Stimulated activated CD4-positive, alpha-beta T cell treated with anti-CD3 and anti-CD28 coated beads, TNF-alpha, amount 100 ng/mL, for 1 hour (primary cell): ENCODE measurements at places on chromosomes 4 and X.

- no peak for DNase-seq
These were observed 54.6 kb downstream of the CPZ start for GRCh38 chr4:8647094-8647570.

GRCh38 chrX:147377728-147378127 lies 534.0 kb upstream of the FMR1 start:
- DNase-seq = no peak

- DNase-seq = no peak
These were observed 74.4 kb downstream of the AFF1 start for GRCh38 chr4:87009095-87009648.

DNA sequence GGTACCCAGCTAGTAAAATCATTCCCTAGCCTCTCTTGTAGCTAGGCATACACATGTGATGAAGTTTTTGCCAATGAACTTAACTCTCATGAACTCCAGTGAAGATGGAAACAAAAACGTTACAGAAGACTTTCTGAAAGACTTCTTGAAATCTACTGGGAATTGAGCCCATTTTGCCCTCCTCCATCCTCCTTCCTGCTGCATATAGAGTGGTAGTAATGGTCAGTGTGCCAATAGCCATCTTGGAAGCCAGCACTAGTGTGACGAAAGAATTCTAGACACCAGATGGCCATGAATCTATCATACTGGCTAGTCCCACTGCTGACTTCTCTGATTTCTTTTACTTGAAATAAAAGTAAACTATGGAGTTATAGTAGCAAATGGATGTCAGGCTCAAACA lies 30.9 kb upstream of the PPA2 start:
- no peak for DNase-seq

DNA sequence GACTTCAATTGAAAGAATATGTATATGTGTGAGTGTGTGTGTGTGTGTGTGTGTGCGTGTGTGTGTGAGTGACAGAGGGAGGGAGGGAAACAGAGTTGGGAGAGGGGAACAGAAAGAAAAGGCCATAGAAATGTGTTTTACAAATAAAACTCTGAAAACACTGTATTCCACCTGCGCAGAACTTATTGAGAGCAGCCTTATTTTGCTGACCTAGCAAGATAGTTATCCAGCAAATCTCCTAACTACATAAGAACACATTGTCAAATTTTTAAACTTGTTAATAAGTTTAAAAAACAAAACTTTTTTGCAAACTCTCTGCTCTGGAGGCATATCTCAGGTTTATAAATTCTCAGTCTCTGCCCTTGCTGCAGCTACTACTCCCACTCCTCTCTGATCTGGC lies 217.9 kb upstream of the NOCT start:
- DNase-seq = no peak

- DNase-seq = no peak
These were observed 44.5 kb upstream of the PGRMC2 start for GRCh38 chr4:128332081-128332480.

DNA sequence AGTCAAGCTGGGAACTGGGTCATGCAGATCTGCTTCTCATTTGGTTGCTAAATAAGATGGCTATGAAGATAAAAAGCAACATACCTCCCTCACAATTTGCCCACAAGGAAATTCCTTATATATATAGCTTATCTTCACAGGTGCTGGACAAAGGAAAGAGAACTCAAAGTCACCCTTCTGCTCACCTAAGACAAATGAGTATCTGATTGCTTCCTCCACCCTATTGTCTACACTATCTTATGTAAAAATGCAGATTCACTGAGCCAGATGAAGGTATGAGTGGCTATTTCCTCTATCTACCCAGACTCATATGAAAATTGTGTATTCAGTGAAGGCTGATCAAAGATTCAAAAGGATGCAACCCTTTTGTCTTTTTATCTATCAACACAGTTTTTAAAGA lies 50.8 kb downstream of the CHM start:
- DNase-seq = no peak

- DNase-seq = no peak
These were observed 30.1 kb downstream of the EGFL6 start for GRCh38 chrX:13599491-13599890.

DNA sequence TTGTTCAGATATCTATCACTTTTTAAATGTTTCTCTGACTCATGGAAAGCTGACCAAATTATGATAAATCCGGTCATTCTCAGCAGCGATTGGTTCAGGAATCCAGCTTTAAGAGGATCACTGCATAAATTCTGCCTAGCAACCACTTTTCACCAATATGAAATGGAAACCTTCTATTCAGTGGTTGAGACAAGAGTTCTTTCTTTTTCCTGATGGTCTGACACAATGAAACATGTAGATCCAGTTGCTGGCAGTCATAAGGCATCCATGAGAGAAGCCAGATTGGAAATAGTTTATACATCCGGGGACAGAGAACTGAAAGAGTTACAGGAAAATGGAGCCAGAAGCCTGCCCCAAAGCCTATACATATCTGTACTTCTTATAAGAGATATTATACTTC lies 27.2 kb downstream of the MAB21L2 start:
- no peak for DNase-seq

DNA sequence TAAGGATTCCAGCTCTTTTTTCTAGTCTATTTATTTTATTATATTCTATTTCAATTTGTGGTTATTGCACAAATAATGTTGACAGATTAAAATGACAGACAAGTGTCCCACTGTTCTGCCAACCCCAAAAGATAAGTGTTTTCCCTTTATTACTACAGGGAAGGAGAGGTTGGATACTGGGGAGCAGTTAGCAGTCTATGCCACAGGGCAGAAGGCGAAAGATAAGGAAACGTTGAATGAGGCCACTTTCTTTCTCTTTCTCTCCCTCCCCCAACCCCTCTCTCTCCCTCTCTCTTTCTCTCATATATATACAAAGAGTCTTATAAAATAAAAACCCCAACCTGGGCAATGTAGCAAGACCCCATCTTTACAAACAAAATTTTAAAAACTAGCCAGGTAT lies 31.6 kb downstream of the SLC9A6 start:
- DNase-seq = no peak

DNA sequence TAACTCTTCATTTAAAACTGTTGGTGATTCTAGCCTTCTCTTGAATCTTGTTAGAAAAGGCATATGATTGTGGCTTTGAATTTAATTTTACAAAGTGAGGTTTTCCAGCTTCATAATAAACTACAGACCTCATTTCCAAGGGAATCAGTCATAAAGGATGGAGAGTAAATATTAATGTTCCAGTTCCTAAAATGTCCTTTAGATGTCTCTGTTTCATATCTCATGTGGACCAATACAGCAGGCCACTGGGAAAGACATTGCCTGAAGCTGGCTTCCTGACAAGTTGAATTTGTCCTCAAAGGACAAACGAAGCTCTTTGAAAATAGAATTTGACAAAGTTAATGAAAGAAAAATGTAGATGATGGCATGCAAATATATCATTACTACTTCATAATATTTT lies 125.4 kb downstream of the ZNF330 start:
- no peak for DNase-seq

DNA sequence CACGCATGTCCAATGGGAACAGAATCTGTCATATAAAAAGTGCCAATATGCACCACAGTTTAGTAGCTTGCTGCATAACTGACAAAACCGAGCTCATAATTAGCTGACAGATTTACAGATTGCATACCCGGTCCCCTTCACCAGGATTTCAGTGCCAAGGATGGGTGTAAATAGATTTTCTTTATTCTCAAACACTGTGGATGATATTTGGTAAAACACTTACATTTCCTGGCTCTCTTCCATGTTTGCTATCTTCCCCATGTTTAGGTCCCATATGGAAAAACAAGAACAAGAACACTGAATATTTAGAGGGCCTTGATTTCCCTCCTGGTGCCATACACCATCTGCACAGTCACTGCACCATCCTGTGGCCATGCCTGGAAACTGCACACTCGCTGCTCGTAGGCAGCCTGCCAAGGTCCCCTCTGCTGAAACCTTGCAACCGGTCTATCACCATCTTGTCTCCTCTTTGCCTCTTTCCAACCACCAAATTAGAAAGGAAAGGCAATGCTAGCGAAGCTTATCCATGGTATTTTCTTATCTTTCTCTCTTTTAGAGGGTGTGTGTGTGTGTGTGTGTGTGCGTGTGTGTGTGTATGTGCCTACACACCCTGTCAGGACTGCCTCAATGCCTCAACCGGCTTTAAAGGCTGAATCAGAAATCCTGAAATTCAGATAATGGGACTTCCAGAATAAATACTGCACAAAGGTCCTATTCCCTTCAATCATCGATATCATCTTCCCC lies 124.2 kb upstream of the MBNL3 start:
- DNase-seq = no peak

DNA sequence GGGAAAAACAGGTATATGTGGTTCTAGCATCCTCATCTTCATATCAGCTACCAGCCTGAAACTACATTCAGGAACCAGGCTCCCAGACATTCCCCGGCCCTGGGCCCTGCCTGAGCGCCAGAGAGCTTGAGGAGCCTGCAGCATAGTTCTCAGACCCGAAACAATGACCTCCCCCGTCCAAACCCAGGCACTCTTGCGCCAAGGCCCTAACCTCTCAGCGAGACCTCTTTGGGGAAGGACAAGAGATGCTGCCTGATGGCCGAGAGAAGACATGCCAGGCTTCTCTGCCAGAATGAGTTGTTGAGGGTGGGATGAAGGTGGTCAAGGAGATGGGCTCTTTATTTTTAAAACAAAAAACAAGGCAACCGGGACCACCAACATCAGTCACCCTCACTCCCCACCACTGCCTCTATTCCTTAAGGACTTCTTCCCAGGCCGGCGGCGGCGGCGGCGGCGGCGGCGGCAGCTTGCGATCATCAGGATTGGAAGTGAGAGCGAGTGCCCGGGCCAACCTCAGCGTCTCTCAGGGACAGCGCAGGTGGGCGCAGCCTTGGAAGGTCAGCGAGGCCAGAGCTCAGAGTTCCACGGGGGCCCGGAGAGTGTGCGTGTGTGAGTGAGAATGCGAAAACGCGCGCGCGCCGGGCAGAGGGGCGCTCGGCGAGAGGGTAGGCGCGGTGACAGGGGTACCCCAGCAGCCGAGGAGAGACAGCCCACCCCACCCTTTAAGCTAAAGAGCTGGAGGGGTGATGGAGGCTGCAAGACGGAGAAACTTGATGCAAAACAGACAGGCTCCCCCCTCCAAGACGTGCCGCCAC lies 601 bp downstream of the INPP4B start:
- no peak for DNase-seq

- no peak for DNase-seq
These were observed at the start of gene MAGED2 for GRCh38 chrX:54807524-54808108. Gene MAGED2 (plus strand): TSS chrX:54807745. CDS start chrX:54809332, 1,587 bp downstream.

- no peak for DNase-seq
These were observed 611.4 kb downstream of the KCTD8 start for GRCh38 chr4:43837171-43837570.

GRCh38 chr4:95494186-95494585 lies 54.6 kb downstream of the UNC5C start:
- no peak for DNase-seq

GRCh38 chr4:86891762-86892635 lies at the start of gene C4orf36:
Gene C4orf36 (minus strand): TSS chr4:86892422. CDS start chr4:86891520, 902 bp downstream.
- peak; percentile 5 for DNase-seq

DNA sequence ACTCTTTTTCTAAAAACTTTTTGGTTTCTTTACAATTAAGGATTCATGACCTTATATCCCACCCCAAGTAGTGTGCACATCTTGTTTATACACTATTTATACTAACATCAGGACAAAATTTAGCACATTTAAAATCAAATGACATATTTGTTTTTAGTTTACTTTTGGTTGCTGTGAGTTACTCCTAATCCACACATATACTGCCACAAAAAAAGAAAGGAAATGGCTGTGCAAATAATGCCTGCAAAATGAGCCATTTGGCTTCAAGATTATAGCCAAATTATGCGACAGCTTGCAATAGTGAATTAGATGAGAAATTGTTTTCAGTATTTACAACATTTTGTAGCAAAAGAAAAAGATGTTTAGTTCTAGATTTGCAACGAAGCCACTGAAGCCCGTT lies 10.4 kb upstream of the ARHGEF38 start:
- no peak for DNase-seq

DNA sequence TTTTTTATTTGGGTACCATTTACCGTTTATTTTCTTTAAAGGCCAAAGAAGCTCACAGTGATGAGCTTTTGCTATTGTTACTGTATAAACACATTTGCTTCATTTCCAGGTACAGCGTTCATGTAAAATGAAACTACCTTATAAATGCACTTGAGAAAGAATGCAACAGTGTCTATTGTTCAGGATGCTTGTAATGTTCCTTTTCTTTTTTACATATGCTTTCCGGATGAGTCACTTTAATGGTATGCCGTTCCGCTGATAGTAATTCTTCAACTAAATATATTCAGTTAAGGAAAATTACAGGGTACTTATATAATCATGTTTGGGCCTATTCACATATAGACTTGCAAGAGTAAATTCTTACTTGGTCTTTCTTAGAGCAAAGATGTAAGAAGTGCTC lies 354.9 kb downstream of the RPA4 start:
- no peak for DNase-seq

- no peak for DNase-seq
These were observed 1559.6 kb downstream of the TECRL start for GRCh38 chr4:62849696-62850095.

GRCh38 chr4:24527371-24527770 lies 57.0 kb downstream of the DHX15 start:
- DNase-seq = no peak

DNA sequence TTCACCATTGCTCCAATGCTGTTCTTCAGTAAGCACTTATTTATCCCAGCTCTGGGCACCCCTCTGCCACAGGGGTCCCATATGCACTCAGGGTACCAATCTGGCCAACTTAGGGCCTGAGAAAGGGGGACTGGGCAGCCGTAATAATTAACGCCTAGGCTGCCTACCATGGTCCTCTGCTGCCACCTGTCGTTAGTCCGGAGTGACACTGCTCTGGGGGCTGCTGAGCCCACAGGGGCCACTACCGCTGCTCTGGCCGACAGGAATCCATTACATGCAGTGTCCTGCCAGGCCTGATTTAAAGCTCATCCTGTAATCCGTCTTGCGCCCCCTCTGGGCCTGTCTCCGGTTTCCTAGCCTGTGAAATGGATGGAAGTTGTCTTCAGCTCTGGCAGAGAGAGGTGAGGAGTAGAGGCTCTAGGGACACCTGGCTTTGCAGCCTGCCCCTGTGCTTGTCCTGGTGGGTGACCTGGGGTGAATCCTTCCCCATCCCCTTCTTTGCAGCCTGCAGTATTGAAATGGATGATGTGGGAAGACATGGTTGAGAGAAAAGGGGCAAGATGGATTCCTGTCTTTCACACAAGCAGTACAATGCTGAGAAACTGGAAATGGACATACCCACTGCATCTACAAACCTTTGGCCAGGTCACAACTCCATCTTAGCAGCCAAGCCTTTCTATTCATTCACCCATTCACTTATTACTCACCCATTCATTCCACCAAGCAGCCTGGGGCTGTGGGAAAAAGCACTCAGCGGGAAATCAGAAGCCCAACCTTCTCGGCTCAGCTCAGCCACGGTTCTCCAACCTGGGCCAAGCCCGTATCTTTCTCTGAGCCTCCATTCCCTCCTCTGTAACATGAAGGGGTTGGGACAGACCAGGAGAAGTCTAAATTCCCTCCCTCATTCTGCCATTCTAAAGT lies 116.3 kb upstream of the NALF2 start:
- DNase-seq = no peak

DNA sequence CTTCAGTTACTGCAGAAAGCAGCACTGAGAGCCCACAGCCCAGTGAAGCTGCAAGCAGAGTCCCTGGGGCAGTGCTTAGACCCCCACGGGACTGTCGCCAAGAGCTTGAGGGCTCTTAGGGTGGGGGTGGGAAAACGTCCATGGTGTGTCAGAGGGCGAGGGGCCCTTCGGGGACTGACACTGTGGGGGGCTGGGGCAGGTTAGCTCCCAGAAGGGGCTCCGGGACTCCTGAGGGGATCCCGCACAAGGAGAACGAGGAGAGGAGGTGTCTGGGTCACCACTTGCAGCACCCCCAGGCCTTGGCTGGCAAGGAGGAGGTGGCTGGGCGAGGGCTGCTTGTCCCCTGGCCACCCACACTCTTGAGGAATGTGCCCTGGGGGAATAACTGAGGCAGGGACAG lies 20.8 kb downstream of the NAT8L start:
- no peak for DNase-seq
